HuH-7 (cell line): ENCODE measurements at places on chromosomes 5 and 9.

GRCh38 chr5:121667292-121667691 is 184.4 kb upstream of the FTMT start:
- no peak for DNase-seq

- no peak for DNase-seq
Measured at GRCh38 chr5:35674049-35674448, 56.4 kb downstream of the SPEF2 start.

GRCh38 chr9:13675638-13676000 is 396.1 kb upstream of the MPDZ start:
- DNase-seq, result no peak

GRCh38 chr5:134248256-134248655 is 22.4 kb upstream of the PPP2CA start:
- no peak for DNase-seq

- no peak for DNase-seq
Measured at GRCh38 chr9:15444141-15444540, 21.5 kb downstream of the SNAPC3 start.
